Effector memory CD4-positive, alpha-beta T cell (primary cell): ENCODE measurements at places on chromosomes 2 and 18.

GRCh38 chr2:181235683-181236459, 221.3 kb upstream of the ITGA4 start:
- DNase-seq, result no peak

DNA sequence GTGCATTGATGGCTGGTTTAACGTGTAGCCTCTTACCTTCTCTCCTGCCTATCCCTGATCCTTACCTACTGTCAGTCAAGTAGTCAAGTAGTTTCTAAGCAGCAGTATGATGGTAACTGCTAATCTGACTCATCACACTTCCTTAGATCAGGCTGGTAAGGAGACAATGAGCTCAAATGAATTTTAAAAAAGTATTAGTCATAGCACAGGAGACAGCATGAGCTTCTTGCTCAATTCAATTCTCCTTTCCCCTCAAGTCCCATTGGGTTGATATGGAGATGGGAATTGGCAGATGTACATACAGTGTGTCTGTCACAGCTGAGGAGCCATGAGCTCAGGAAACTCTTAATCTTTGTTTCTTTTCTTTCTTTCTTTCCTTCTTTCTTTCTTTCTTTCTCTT, 799.7 kb downstream of the LRP1B start:
- DNase-seq, result no peak

GRCh38 chr2:240387669-240388358, 47.6 kb upstream of the GPC1 start:
- DNase-seq, result no peak

DNA sequence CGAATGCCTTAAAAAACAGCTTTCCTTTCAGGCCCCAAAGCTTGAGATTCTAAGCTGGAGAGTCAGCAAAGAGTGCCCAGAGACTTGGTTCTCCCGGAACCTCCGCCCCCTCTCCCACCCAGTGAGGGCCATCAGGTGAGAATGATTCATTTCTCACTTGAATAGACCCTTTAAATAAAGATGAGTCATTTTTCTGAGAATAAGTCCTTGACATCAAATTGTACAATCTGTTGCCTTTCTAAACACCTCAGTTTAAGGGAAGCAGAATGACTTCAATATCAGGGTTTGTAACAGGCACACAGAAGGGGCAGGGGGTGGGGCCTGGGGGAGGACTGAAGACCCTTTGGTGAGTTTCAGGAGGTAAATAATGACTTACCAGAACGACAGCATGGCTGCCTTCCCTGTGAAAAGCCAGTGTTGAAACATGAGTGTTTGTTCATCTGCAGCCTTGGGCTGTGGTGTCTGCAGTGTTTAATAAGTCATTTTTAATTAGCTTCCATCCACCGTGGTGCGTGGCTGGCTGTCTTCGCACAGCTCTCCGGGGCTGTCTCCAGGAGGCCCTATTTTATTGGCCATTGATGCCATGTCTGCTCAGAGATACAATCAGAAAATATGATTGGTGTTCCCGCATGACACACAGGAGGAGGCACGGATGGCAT, 134.9 kb upstream of the ZNF236 start:
- no peak for DNase-seq

- DNase-seq, result no peak
Observed at GRCh38 chr2:10057231-10058107, 14.1 kb downstream of the KLF11 start.

DNA sequence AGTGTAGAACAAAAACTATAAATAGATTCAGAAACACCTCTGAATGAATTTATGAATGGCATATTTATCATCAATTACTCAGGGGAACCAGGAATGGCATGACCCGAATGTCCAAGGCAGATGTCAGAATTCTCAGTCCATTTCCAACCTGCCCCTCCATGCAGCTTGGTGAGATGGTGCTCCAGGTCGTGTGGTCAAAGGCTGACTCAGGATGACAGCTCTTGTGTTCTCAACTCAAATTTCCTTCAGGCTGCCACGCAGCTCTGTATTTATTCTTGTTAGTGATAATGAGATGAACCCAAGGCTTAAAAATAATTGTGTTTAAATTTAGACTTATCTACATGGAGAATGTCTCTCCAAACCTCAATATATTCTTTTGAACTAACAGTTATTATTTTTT, 146.9 kb downstream of the METTL4 start:
- no peak for DNase-seq

DNA sequence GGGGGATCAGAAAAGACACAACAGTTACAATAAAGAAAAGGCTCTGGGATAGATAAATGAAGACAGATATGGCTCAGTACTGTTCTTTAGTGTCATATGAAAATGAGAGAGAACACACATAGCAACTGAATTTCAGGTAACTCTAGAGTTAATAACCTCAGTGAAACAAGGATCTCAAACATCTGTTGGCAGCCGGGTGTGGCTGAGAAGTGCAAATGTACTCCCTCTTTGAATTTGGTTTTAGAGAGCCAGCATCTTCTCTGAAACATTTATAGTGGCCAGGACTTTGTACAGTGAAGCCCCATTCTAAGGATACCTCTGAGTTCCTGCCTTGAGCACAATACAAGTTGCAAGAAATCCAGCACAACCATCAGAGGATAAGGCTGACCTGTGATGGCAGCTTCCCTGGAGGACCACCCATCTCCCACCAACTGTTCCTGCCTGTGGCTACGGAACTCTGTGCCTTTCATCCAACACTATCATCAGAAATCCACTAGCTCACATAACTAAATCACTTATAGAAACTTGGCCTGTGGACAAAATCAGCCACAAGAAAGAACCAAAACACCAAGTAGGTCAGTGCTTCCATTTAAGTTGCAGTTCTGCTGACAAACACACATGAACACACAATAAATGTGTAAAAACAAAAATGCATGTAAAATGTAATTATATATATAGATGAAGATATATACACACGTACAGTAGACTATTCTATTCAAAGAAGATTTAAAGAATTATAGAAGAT, 37.3 kb upstream of the PEX13 start:
- no peak for DNase-seq

DNA sequence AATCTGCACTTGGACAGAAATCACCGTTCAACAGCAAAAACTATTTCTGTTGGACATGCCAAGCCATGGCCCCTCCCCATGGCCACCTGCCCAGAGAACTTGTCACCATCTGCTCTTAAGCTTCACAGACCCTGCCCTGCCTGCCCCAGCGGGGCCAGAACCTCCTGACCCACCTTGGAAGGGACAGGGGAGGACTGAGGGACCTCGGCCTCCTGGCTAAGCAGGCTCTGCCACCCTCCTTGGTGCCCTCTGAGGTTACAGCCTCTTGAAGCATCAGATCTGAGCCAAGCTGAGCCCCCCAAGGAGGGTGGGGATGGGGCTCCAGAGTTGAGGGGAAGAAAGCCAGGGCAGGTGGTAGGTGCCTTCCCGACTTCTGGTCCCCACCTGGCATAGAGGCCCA, 6.5 kb downstream of the TEX261 start:
- no peak for DNase-seq

GRCh38 chr18:29181151-29181901, 1004.4 kb upstream of the CDH2 start:
- DNase-seq, result no peak

GRCh38 chr2:139083121-139083520, 302.9 kb upstream of the NXPH2 start:
- no peak for DNase-seq

- DNase-seq, result no peak
Observed at GRCh38 chr2:166900700-166901099, 12.4 kb downstream of the XIRP2 start.

DNA sequence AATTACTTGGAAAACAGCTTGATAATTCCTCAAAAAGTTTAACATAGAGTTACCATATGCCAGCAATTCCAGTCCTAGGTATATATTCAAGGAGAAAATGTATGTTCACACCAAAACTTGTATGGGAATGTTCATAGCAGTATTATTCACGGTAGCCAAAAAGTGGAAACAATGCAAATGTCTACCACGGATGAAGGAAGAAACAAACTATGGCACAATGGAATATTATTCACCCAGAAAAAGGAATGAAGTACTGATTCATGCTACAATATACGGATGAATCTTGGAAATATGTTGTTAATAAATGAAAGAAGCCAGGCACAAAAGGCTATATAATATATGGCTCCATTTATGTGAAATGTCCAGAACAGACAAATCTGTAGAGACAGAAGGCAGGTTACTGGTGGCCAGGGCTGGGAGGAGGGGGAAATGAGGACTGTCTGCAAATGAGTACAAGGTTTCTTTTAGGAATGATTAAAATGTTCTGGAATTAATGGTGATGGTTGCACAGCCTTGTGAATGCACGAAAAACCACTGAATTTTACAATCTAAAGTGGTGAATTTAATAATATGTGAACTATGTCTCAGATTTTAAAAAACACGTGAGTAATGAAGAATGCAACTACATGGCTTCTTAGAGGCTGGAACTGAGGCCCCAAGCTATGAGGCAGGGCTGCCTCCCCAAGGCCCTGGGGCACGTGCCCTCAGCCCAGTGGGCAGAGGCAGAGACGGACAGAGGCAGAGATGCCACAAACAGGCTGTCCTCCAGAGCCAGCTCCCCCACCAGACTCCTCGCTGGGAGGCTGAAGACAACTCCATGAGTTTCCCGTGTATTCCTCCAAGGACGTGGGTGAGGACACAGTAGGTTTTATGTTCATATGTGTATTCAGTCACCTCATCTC, 5.0 kb downstream of the LIMS2 start:
- DNase-seq, result no peak

DNA sequence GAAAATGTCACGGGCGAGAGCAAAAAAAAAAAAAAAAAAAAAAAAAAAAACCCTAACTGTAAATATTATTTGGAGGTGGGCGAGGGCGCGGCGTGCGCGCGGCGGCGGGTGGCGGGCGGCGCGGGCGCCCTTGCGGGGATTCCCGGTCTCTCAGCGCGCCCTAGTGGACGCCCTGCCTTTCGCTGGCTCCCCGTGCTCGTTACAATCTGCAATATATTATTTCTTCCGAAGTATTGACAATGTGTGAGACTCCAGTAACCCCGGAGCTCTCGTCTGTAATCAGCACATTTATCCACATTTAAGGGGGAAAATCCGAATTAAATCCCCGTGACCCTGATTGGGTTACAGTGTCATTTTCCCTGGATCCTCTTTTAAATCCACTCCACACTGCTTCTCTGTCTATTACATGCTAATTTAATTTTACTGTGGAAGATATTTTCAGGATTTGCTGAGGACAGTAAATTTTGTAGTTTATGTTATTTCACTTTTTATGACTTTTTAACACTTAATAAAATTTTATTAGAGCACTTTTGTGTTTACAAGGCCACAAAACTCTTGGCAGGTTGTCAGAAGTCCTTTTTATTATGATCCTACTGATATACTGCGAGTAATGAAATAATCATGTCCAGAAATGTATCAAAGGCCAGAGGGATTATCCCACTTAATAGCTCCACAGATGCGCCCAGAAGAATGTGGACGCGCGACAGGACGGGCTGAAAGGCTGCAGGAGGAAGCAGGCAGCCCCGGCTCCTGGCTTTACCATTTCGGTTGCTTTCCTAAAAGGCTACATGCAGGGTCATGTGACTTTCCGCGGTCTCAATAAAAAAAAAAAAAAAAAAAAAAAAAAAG, 369.1 kb downstream of the MTX2 start:
- DNase-seq, result peak; percentile 18

- DNase-seq, result no peak
Observed at GRCh38 chr2:235114286-235114685, 162.5 kb downstream of the SH3BP4 start.

- DNase-seq, result no peak
Observed at GRCh38 chr2:10159086-10159485, 36.5 kb downstream of the RRM2 start.

GRCh38 chr2:206240327-206240726, 34.1 kb upstream of the ZDBF2 start:
- DNase-seq, result no peak

GRCh38 chr2:202754936-202755335, 116.6 kb downstream of the ICA1L start:
- no peak for DNase-seq

GRCh38 chr2:26556309-26557243, 78.7 kb upstream of the OTOF start:
- no peak for DNase-seq

DNA sequence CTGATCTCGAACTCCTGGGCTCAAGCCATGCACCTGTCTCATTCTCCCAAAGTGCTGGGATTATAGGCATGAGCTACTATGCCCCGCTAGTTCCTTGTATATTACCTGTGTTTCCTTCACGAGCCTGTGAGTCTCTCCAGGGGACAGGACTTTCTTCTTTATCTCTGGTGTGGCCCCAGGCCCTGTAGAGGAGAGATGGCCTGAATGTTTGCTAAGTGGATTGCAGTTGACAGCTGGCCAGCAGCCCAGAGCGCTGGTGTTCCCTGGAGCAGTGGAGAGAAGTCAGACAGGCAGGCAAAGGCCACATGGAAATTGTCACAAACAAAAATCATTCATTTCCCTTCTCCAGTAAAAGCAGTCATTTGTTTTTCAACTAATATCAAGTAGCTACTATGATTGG, 17.9 kb downstream of the LPIN1 start:
- no peak for DNase-seq

DNA sequence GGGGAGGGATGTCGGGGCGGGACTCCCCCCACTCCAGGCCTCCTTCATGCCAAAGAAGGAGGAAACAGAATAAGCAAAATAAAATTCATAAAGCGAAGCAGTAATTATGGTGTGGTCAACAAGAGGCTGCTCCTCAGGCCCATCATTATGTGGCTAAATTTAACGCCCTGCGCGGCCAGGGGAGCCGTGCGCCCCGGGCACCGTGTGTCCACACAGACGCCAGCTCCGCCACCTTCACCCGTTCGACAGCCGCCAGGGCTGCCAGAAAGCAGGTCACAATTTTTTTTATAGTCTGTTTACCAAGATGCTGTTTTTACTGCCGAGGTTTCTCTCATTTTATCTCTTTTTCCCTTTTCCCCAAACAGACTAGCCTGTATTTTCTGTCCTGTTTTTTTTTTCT, 31.0 kb downstream of the NHEJ1 start:
- DNase-seq, result no peak

DNA sequence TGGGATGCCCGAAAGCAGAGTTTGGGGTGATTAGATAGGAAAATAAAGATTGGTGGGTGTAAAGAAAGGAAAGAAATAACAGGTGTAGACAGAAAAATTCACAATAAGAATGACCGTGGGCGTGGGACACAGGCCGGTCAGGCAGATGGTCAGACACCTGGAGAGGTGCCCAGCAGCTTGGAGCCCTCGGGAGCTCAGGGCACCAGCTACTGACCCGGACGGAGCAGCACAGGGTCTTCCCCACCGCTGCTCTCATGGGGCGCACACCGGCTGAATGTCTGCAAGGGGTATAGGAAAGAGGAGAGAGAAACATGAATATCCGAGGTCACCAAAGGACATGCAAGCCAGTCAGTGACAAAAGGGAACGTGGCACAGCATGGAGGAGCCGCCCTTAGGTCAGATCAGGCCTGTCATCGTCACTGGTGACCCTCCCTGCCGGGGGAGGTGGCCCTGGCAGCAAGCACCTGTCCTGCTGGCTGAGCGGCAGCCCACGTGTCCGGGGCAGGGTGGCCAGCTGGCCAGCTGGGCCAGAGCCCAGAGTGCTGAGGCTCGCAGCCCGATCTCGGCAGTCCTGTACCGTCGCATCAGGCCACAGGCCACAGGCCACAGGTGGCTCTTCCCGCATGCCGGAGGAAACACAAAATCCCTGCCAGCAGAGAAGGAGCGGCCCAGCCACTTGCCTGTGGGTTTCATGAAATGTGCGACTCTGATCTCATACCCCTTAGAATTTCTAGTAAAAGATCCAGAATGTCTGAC, 112.0 kb upstream of the NDUFV2 start:
- no peak for DNase-seq

GRCh38 chr2:119827866-119828507, 68.3 kb downstream of the PTPN4 start:
- DNase-seq, result no peak
